ENCODE measurements at places on chromosomes 7 and 10. TPM values are rescaled to one million over a fixed set of nuclear protein-coding genes. Genes with fewer than 3 reads are reported as not detected.

- H3K27me3 ChIP-seq: no peaks in the 10 kb centered on the region
- no peak overlapping the region for H3K4me3 ChIP-seq
- DNase-seq: no peak
- no peak overlapping the region for H3K27ac ChIP-seq
- no peaks in the 10 kb centered on the region for H3K4me1 ChIP-seq
Measured at GRCh38 chr7:40393660-40394059, 258.9 kb downstream of the SUGCT start.

DNA sequence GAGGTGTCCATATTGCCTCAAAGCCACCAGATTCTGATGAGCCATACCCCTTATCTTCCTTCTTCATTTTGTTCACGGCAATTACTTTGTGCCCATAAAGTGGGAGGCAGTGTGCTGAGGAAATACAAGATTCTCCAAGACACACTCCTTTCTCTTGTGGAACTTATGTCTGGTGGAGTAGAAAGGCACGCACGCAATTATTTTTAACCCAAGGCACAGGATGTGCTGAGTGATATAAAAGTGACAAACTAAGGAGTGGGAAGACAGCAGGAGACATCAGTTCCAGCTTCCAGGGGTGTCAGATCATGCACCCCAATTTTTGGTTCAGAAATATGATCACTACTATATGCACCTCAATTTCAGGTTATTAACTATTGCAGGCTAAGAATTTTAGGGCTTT lies 94.7 kb upstream of the PDCD4 start:
- peaks cover 68% of the 10 kb centered on the region for H3K4me1 ChIP-seq
- no peak overlapping the region for H3K27ac ChIP-seq
- no peak for DNase-seq

DNA sequence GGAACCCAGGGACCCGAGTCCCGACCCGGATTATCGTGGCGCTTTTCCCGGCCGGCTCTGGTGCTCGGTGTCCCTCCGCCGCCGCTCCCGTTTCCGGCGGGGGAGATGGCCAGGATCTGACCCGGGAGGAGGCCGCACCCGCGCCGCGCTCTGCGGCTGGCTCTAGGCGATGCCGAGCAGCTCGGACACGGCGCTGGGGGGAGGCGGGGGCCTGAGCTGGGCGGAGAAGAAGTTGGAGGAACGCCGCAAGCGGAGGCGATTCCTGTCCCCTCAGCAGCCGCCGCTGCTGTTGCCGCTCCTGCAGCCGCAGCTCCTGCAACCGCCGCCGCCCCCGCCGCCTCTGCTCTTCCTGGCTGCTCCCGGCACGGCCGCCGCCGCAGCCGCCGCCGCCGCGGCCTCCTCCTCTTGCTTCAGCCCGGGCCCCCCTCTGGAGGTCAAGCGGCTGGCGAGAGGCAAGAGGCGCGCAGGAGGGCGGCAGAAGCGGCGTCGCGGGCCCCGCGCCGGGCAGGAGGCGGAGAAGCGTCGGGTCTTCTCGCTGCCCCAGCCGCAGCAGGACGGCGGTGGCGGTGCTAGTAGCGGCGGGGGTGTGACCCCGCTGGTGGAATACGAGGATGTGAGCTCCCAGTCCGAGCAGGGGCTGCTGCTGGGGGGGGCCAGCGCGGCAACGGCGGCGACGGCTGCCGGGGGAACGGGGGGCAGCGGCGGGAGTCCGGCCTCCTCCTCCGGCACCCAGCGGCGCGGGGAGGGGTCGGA lies 593 bp downstream of the CDK13 start:
- peaks cover 6% of the 10 kb centered on the region for H3K27me3 ChIP-seq
- H3K27ac ChIP-seq: peak overlapping the region; percentile 100
- peaks cover 19% of the 10 kb centered on the region for H3K36me3 ChIP-seq

DNA sequence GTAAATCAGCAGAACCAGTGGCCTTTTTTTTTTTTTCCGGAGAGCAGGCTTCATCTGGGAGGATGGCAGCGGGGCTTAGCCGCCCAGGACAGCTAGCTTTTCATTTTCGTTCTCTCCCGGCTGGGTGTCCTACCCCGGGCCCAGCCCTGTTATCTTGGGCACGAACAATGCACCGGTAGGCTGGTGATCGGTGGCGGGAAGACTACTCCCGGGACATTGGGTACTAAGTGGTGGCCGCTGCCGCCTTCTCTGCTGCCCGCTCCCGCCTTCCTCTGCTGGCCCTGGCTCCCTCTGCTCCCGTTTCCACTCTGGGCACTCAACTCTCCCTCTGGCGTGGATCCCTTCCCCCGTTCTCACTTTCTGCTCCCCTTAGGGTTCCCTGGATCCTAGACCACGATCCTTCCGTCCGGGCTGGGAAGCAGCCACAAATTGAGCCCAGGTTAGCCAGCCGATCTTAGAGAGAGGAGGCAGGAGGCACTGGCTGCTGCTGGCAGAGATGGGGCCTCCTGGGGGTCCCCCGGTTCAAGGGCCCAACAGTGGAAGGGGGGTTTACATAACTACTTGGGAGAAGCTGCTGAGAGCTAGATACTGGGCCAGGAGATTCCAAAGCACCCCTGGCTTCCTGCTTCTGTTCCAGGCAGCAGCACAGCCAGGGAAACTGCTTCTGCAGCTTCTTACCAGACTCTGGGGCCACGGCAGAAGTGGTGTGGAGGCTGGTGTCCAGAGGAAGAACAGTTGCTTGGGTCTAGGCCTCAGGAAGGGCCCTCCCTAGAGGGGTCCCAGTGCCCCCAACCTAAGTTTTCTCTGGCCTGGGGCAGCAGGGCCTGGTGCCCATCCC lies 1.8 kb downstream of the TLX1 start:
- peaks cover 90% of the 10 kb centered on the region for H3K27me3 ChIP-seq
- no peak overlapping the region for H3K4me3 ChIP-seq
- no peak overlapping the region for H3K27ac ChIP-seq
- DNase-seq: no peak
- H3K36me3 ChIP-seq: no peaks in the 10 kb centered on the region

DNA sequence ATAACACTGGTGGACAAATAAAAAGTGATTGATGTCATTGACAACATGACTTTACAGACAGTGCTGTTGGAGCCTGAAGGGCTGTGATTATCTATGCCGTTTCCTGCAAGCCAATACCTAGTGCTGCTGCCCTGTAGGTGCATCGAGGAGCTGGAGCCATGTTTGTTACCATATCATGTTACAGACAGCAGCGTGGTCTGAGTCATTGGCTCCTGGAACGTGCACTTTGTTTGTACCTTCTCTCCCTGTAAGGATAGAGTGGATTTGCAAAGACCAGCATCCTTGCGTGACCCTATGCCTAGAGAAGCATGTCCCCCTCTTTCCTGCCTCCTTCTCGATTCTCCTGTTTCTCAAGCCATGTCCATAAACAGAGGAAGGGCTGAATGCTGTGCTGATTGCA lies 597.2 kb downstream of the TYW1 start:
- no peak overlapping the region for H3K27ac ChIP-seq
- no peaks in the 10 kb centered on the region for H3K36me3 ChIP-seq
- no peaks in the 10 kb centered on the region for H3K4me1 ChIP-seq
- no peaks in the 10 kb centered on the region for H3K27me3 ChIP-seq
- no peak overlapping the region for H3K4me3 ChIP-seq

DNA sequence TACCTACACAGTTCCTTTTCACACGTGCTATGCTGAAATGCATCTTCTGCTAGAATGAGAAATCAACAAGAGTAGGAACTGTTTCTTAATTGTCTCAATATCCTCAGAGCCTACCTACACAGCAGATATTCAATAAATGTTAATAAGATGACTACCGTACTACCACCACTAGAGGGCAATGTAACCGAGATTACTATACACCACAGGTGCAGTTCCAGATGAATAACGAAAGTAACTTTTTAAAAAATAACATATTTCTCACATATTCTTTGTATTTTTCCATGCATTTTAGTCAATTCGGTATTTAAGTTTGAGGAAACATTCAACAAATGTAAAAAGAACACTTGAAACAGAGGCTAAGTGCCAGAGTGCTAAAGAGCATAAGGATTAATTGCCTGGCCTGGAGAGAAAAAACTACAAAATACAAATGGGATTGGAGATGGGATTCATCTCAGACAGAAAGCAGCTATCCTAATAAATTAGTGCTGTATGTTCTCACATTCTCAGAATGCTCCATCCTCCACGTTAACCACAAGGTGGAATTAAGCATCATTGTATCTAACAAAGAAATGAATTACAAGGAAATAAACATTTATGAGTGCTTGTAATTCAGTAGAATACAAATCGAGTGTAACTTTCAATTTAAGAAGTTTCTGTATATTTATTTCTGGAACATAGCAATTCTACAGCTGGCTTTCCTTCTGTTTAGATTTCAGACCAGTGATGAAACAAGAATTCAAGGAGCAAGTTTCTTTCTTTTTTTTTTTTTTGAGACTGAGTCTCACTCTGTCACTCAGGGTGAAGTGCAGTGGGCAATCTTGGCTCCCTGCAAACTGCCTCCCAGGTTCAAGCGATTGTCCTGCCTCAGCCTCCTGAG lies 20.3 kb upstream of the HECTD2 start:
- H3K4me1 ChIP-seq: peaks cover 3% of the 10 kb centered on the region
- no peak overlapping the region for H3K4me3 ChIP-seq
- no peak for DNase-seq
- H3K27ac ChIP-seq: no peak overlapping the region
- peaks cover 17% of the 10 kb centered on the region for H3K27me3 ChIP-seq

DNA sequence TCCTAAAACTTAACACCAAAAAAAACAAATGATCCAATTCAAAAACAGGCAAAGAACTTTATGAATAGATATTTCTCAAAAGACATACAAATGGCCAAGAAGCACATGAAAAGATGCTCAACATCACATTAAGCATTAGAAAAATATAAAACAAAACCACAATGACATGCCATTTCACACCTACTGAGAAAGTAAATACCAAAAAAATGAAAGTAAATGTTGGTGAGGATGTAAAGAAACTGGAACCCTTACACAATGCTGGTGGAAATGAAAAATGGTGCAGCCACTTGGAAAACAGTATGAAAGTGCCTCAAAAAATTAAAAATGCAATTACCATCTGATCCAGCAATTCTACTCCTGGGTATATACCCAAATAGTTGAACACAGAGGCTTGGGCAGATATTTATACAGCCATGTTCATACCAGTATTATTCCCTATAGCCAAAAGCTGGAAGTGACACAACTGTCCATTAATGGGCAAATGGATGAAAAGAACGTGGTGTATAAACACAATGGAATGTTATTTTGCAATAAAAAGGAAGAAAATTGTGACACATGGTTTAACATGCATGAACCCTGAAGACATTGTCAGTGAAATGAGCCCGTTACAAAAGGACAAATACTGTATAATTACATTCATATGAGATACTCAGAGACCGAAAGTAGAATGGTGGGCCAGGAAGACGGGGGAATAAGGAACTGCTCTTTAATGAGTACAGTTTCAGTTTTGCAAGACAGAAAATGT lies 89.0 kb downstream of the JMJD1C start:
- H3K36me3 ChIP-seq: peaks cover 22% of the 10 kb centered on the region
- no peak overlapping the region for H3K27ac ChIP-seq
- H3K4me3 ChIP-seq: no peak overlapping the region
- no peak for DNase-seq
- peaks cover 17% of the 10 kb centered on the region for H3K4me1 ChIP-seq

DNA sequence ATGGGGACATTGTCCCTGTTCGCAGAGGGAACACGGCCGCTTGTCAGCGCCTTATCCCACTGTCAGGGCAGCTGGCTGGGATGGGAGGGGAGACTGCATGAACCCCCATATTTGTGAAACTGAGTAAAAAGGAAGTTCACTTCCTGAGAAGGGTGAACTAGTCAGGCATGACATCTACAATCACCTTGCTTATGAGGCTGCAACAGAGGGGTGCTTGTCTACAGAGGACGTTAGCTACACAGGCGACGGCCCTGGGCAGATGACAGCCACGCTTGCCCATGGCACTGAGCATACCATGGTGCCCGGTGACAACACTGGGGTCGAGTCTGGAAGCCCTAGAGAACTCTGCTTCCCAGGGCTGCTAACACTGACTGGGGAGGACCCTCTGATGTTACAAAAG lies 46.0 kb upstream of the KDM7A start:
- H3K27me3 ChIP-seq: no peaks in the 10 kb centered on the region
- H3K27ac ChIP-seq: no peak overlapping the region
- H3K36me3 ChIP-seq: no peaks in the 10 kb centered on the region
- H3K4me3 ChIP-seq: no peak overlapping the region
- H3K4me1 ChIP-seq: peaks cover 34% of the 10 kb centered on the region
- no peak for DNase-seq

- no peaks in the 10 kb centered on the region for H3K36me3 ChIP-seq
- no peak for DNase-seq
- H3K4me1 ChIP-seq: no peaks in the 10 kb centered on the region
- H3K27me3 ChIP-seq: peaks cover 21% of the 10 kb centered on the region
Measured at GRCh38 chr7:129773328-129773731, 161.8 kb downstream of the NRF1 start.

- H3K36me3 ChIP-seq: peaks cover 41% of the 10 kb centered on the region
- peak overlapping the region; percentile 91 for H3K4me3 ChIP-seq
- peaks cover 7% of the 10 kb centered on the region for H3K27me3 ChIP-seq
Measured at GRCh38 chr10:3068201-3068967, 1.0 kb downstream of the PFKP start.

DNA sequence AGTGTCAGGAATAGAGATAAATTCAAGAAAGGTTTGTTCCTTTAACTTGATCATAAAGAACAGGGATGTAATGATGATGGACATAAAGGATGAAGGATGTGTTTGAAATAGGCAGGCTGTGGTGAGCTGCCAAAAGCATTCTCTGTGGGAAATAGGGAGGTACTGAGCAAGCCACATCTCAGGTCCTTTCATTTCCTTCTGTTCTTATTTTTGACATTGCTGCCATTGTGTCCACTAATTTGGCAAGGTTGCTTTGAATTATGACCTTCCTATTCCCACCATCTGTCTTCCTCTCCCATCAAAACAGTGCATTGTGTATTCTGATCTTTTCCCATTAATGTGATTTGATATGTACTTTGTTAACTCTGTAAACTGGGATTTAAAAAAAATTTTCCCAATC lies 9.4 kb downstream of the SCRN1 start:
- no peaks in the 10 kb centered on the region for H3K27me3 ChIP-seq
- no peaks in the 10 kb centered on the region for H3K36me3 ChIP-seq
- H3K4me3 ChIP-seq: no peak overlapping the region
- H3K27ac ChIP-seq: no peak overlapping the region
- no peak for DNase-seq

- H3K36me3 ChIP-seq: no peaks in the 10 kb centered on the region
- H3K4me3 ChIP-seq: no peak overlapping the region
- no peak for DNase-seq
Measured at GRCh38 chr10:68223535-68224165, 8.3 kb downstream of the ATOH7 start.

- no peak for DNase-seq
- H3K27me3 ChIP-seq: peaks cover 25% of the 10 kb centered on the region
- no peaks in the 10 kb centered on the region for H3K36me3 ChIP-seq
- H3K4me1 ChIP-seq: no peaks in the 10 kb centered on the region
Measured at GRCh38 chr7:1324028-1324900, 91.6 kb downstream of the UNCX start.

GRCh38 chr10:86646532-86646931 lies 7.8 kb upstream of the OPN4 start:
- peaks cover 11% of the 10 kb centered on the region for H3K27me3 ChIP-seq
- no peak overlapping the region for H3K4me3 ChIP-seq
- no peaks in the 10 kb centered on the region for H3K36me3 ChIP-seq
- no peak overlapping the region for H3K27ac ChIP-seq
- no peak for DNase-seq
- H3K4me1 ChIP-seq: peaks cover 12% of the 10 kb centered on the region

- DNase-seq: no peak
- peaks cover 7% of the 10 kb centered on the region for H3K27me3 ChIP-seq
- H3K27ac ChIP-seq: no peak overlapping the region
Measured at GRCh38 chr10:121574519-121575166, 23.6 kb downstream of the FGFR2 start.

The PARP12 gene
- 33.6 TPM for total RNA-seq

The ZNF488 gene
- 0.33 TPM for total RNA-seq

The NAT16 gene
- not detected for total RNA-seq

The CLRN3 gene
- total RNA-seq: not detected
